Muscle of leg (tissue), 16 donors: ENCODE measurements at places on chromosomes 12 and 14. TPM values are rescaled to one million over a fixed set of nuclear protein-coding genes. Genes with fewer than 3 reads are reported as not detected.

DNA sequence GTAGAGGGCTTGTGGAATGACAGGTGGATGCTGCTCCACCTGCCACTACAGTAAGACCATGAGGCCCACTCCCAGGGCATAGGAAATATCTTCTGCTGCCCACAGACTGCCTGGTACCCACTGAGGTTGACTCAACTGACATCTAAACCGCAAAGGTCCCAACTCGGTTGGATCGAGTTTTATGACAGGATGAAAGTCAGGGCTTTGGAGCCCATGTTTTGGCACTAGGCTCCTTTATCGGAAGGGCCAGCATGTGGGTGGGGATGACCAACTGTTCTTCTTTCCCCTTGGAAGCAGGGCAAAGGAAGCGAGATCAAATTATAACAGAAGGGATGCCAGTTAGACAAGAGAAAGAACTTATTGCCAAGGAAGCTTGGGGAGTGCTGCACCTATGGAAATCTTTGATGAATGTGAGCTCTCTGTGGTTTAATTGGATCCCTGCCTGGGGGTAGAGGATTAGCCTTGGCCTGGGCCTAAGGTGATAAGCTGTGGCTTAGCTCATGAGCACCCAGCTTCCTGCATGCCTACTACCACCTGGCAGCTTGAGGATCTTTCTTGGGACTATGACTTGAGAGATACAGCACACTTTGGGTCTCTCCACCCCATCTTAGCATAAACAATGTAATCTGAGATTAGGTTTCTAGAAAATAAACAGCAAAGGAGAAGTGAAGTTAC, 121.8 kb downstream of the KCNA5 start:
- DNase-seq = no peak

GRCh38 chr12:85273381-85274314, 6.4 kb upstream of the ALX1 start:
- no peak for DNase-seq

DNA sequence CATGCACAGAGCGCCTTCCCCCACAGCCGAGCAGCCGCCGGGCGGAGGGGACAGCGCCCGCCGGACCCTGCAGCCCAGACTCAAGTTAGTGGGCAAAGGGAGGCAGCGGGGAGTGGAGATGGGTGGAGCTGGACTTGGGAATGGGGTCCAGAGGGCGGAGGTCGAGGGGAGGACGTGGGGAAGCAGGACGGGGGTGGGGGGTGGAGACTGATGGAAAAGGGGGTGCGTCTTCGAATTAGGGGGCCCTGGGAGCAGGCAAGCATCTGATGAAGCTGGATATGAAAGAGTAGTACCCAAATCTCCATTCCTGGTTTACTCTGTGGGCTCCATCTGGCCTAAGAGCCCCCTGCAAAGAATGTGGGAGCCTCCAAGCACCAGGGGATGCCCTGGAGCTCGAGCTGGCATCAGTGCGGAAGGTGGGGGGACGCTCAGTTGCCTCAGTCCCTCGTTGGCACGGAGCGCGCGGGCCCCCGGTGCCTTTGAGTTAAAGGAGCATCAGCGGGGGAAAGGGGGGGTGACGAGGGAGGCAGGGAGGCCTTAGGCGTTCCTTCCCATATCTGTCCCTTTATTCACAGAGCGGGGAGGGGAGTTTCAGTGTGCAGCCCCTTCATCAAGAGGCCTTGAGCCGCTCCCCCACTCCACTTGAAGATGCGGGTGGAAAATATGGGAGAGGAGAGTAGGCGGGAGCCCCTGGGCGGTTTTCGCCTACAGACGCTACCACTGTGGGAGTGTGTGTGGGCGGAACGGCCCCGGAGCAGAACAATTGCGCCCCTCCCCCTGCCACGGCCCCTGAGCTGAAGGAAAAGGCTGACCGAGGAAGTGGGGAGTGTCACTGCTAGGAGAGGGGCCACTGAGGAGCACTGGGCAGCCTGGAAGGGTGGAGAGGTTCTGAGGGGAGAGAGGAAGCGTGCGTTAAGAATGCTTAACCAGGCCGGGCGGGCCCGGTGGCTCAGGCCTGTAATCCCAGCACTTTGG, 644 bp downstream of the NAB2 start:
- peak; percentile 89 for DNase-seq

GRCh38 chr12:54421879-54422250, 2.8 kb upstream of the ITGA5 start:
- DNase-seq = no peak

DNA sequence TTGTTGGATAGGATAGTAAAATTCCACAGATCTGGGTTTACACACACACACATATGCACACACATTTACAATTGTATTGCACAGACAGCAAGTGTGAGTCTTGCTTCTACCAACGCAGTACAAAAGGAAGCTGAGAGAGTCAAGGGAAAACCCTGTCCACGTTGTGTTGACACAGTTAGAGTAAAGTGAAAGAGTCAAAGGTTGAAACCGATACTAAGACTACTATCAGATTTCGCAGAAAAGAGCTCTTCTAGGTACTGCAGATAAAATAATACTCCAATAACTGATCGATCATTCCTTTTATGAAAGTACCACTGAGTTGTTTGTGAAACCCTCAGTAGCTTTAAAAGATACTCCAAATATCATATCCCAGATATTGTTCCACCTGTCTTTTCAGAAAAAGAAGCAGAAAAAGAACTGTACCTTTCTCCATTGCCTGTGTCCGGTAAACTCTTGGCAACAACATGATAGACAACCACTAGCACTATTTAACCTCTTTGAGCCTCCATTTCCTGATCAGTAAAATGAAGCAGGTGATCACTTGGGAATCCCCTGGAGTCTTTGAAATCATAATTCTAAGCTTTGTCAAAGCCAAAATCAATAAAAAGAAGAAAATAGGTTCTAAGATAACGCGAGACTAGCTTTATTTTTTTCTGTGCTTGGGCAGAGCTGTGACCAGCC, 224.6 kb upstream of the FOXN3 start:
- no peak for DNase-seq

DNA sequence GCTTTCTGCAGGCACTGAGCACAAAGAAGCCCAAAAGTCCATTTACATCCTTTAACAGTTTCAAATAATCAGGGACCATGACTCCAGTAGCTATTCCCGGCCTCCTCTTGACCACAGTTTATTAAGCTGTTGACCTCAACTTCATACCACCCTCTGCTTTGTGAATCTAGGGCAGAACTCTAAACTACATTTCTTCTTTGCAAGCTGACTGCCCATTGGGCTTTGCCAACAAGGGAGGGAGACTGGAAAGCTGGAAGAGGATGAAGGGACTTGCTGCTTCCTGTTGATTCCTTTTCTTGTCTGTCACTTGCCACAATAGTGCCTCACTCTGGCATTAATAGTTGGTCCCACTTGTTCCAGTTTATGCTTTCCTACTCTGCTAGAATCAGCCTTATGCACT, 2.7 kb downstream of the CGRRF1 start:
- no peak for DNase-seq

DNA sequence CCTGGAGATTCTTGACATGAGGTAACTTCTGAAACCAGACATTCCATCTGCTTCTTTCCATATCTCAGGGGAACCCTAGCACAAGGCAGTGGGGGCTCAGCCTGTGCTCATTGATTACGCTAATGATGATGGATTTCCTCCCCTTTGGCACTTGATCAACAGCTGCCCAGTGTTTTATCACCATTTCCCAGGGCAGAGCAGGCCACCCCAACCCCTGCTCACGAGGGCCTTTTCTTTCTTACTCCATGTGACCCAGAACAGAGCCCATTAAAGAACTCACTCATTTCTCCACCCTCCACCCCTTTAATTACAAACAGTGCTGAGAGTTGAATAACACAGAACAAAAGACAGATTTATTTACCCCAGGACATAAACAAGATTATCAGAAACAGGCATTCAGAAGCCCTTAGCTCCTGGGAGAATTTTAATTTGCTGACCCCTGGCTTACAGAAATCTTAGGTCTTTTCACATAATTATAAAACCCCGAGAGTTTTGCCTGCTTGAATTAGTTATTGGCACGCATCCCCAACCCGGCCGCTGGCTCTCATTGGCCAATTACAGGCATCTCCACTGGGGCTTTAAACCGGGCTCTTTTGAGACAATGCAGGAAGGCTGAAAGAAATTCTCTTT, 32.0 kb upstream of the CCDC60 start:
- peak; percentile 24 for DNase-seq

GRCh38 chr12:50187084-50187900, 20.1 kb upstream of the CERS5 start:
- no peak for DNase-seq

DNA sequence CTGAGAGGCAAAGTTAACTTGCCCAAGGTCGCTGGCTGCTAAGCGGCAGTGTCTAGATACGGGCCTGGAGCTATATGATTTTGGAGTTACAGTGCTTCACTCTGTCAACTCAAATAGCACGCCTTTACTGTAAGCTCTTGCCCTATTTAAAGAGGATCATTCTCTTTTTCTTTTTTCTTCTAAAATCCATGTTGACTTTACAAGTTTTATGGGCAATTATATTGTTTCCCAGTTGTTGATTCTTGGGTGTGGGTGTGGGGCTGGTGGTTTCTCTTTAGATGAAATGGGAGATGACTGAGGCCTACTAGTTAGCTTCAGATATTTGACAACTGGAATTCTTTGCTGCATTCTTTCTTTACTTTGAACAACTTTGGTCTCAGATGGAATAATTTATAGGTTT, 70.7 kb downstream of the C12orf75 start:
- DNase-seq = no peak

DNA sequence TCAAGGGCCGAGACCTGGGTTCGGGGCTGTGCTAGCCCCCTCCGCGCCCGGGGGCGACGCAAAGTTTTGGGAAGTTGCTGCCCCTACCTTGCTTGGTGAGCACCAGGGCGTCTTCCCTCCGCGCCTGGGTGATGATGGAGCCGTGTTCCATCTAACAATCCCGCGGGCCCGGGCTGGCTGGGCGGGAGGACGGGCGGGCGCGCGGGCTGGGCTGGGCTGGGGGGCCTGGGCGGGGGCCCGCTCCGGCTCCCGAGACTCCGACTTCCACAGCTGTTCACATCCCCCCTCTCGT, 298 bp downstream of the CTDSP2 start:
- no peak for DNase-seq

GRCh38 chr12:77351860-77352259, 286.5 kb upstream of the E2F7 start:
- no peak for DNase-seq

- DNase-seq = no peak
Measured at GRCh38 chr12:102528111-102528510, 47.7 kb upstream of the IGF1 start.

GRCh38 chr14:45051180-45051579, 32.7 kb upstream of the PRPF39 start:
- no peak for DNase-seq

SLC2A14 gene
- 1.5 TPM for polyA plus RNA-seq

PMEL gene
- polyA plus RNA-seq = 1.1 TPM

SSPN gene
- polyA plus RNA-seq = 113 TPM

FAIM2 gene
- 8.2 TPM for polyA plus RNA-seq

LRFN5 gene
- polyA plus RNA-seq = 10.1 TPM

HOXC6 gene
- 16.3 TPM for polyA plus RNA-seq
